ENCODE measurements at places on chromosomes 7 and 10. TPM values are rescaled to one million over a fixed set of nuclear protein-coding genes. Genes with fewer than 3 reads are reported as not detected.

DLX5 gene
- 0.30 TPM for polyA plus RNA-seq

CARD11 gene
- 4.7 TPM for polyA plus RNA-seq

NUTM2B gene
- polyA plus RNA-seq, result 11.8 TPM

FZD1 gene
- 3.0 TPM for polyA plus RNA-seq

RASA4B gene
- 1.9 TPM for polyA plus RNA-seq

SPDYE2 gene
- polyA plus RNA-seq, result 0.17 TPM

DGKB gene
- polyA plus RNA-seq, result 1.3 TPM

SORBS1 gene
- polyA plus RNA-seq, result 26.5 TPM

SLC13A4 gene
- polyA plus RNA-seq, result 0.24 TPM

ZNF92 gene
- polyA plus RNA-seq, result 21.9 TPM

THSD7A gene
- 0.97 TPM for polyA plus RNA-seq

FAM13C gene
- polyA plus RNA-seq, result 11.5 TPM

AOAH gene
- polyA plus RNA-seq, result 7.0 TPM

FAM25A gene
- polyA plus RNA-seq, result 36.6 TPM

AVPI1 gene
- polyA plus RNA-seq, result 15.4 TPM

WEE2 gene
- polyA plus RNA-seq, result 0.09 TPM

AKR1C8 gene
- polyA plus RNA-seq, result not detected

STMP1 gene
- polyA plus RNA-seq, result 23.3 TPM
